ENCODE measurements at places on chromosomes 3 and 15.

DNA sequence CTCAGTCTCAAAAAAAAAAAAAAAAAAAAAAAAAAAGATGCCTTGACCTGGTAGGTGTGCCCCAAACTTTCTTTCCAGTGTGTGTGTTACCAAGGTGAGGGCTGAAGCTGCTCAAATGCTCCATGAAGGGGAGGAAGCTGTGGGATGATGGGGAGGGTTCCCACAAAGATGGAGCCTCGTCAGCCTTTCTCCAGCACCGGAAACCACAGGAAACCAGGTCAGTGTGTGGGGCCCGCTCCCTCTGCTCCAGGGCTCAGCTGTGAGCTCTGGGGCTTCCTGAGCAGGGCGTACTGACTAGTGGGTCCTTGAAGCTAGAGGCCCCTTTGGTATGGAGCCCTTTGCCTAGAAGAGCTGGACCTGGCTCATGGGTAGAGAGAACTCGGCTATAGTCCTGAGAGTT, 681 bp upstream of the IL17RE start:
- ATAC-seq, result no peak

DNA sequence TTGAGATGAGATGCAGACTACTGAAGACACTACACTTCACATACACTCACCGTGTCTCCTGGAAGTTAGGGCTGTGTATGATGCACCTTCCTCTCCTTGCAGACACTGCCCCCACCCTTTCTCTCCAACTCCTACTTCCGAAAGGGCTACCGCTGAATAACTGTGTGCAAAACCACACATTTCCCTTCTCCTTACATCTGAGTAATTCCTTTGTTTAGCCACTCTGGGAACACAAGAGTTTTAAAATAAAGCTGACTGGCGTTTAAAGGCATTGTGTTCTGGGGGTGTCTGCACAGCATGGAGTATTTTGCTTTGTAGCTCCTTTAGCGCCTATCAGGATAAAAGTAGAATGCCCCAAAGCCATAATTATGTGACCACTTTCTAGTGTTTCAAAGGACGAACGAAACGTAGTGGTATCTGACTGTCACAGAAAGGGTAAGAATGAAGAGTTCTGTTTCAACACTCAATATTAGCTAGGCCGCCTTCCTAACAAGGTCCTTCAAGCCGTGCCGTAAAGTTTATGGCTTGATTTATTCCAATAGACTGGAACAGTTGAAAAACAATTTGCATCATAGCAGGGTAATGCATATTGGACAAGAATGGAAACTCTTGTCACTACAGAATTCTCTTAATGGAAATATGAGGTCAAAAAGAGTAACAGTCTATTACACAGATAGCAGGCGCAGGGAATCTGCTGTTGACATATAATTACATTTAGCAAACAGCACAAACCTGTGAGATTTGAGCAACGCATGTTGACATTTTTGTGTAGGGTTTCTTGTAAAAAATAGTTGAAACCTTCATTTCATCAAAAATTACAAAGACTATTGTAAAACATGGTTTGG, 619.9 kb downstream of the FOXP1 start:
- no peak for ATAC-seq

- no peak for ATAC-seq
Measured at GRCh38 chr15:29569533-29570092, 252.7 kb downstream of the TJP1 start.

GRCh38 chr3:153595186-153595815, 433.3 kb downstream of the RAP2B start:
- ATAC-seq, result peak; percentile 92

GRCh38 chr3:48507256-48508061, 3.5 kb upstream of the SHISA5 start:
- peak; percentile 83 for ATAC-seq

DNA sequence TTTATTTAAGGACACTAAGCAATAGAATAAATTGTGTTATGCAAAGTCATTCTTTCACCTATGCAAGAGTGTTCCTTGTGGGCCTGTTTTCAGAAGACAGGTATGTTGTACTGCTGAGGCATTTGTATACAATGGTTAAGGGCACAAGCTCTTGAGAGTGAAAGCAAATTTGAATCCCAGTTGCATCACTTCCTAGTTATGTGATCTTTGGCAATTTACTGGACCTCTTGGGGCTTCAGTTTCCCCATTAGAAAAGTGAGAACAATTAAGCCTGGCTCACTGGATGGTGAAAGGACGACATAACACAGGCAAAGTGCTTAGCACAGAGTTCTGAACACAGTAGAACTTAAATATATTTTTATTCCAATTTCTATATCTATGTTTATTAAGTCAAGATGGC, 117.4 kb downstream of the EFHB start:
- no peak for ATAC-seq

DNA sequence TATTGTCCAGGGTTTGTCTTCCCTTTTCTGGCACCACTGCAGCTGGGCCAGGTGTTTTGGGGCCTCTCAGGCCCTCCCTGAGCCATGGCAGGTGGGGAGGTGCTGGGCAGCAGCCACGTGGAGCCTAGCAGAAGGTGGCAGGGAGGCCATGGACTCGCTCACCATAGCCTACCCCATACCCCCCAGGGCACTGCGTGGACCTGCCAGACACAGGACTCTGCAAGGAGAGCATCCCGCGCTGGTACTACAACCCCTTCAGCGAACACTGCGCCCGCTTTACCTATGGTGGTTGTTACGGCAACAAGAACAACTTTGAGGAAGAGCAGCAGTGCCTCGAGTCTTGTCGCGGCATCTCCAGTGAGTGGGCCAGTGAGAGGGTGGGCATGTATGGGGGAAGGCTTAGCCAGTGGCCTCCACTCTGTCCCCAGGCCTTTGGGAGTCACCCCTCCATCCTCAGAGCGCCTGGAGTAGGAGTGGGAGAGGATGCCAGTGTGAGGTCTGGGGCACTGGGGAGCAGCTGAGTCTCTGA, 11.9 kb downstream of the SPINT1 start:
- ATAC-seq, result no peak

- no peak for ATAC-seq
Measured at GRCh38 chr15:81284256-81285031, 39.5 kb downstream of the STARD5 start.

DNA sequence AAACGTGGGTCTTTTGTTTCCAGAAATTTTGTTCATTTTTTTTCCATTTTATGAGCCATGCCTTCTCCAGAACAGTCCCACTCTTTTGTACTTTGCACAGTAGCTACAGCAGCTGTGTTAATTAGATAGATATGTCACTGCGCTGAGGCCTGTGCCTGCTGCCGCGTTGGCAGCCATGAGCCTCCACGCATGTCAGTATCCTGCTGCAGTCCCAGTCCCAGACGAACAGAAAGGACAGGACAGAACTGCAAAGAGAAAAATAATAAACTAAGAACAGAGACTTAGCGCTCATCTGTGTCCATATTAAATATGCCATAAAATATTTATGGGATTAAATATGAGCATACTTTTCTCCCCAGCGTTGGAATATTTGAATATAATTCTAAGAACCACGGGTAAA, 442.4 kb upstream of the RARB start:
- ATAC-seq, result no peak

DNA sequence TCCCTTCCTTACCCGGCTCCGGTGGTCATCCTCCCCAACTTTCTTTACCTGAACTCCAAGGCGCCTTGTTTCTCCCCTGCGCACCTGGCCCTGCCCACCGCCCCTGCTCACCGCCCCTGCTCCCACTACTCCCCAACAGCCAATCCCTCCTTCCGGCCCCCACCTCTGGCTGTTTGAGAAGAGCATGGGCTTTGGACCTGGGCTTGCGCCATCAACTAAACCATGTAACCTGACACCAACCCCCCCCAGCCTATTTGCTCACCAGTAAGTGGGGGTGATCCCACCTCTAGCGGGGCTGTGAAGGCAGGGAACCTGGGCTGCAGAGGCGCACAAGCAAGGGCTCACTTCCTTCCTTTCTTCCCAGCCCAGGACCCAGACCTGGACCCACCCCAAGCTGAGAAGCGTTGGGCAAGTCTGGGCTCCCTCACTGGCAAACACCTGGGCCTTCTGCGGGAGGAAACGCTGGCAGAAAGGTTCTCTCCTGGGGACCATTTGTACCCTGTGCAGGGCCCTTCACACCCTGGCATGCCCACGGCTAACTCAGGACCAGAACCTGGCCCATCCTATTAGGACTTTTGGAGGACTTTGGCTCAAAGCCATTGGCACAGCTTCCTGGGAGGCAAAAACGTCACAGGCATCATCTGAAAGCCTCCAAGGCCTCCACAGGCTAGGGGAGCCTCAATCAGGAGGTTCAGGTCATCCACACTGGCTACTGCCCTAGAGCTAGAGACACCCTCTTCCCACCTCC, at the start of gene PLXNB1:
Gene PLXNB1 (minus strand): TSS at position 127 of the 748 bp plus-strand sequence. CDS start 5,475 bp downstream, outside the sequence.
- no peak for ATAC-seq

DNA sequence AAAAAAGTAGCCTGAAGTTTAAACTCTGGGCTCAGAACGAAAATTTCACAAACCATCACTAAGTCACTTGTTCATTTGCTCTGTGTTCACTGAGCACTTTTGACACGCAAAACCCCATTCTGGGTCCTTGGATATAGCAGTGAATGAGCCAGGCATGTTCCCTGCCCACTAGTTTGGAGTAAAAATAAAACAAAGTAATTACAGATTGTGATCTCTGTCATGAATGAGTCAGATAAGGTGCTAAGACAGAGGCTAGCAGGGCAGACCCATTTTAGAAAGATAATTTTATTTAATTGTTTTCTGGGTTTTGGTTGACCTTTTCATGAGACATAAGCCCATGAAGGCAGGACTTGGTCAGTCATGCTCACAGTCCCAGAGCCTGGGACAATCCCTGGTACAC, 84.1 kb upstream of the ARHGEF3 start:
- ATAC-seq, result no peak

DNA sequence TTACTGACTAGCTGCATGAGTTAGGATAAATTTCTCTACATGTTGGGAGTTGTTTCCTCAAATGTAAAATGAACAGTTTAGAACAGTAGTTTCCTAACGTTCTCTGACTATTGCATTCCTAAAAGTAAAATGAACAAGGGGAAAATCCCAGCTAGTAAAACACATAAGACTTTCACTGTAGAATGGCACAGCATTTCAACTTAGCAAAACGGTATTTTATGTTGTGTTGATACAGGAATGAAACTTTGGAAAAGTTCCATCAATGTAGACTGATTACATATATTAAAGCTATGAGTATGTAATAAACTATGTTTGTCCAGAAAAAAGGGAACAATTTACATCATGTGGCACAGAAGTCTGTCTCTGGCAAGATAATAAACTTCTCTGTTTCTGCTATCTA, 297.4 kb upstream of the EPHA3 start:
- ATAC-seq, result no peak

DNA sequence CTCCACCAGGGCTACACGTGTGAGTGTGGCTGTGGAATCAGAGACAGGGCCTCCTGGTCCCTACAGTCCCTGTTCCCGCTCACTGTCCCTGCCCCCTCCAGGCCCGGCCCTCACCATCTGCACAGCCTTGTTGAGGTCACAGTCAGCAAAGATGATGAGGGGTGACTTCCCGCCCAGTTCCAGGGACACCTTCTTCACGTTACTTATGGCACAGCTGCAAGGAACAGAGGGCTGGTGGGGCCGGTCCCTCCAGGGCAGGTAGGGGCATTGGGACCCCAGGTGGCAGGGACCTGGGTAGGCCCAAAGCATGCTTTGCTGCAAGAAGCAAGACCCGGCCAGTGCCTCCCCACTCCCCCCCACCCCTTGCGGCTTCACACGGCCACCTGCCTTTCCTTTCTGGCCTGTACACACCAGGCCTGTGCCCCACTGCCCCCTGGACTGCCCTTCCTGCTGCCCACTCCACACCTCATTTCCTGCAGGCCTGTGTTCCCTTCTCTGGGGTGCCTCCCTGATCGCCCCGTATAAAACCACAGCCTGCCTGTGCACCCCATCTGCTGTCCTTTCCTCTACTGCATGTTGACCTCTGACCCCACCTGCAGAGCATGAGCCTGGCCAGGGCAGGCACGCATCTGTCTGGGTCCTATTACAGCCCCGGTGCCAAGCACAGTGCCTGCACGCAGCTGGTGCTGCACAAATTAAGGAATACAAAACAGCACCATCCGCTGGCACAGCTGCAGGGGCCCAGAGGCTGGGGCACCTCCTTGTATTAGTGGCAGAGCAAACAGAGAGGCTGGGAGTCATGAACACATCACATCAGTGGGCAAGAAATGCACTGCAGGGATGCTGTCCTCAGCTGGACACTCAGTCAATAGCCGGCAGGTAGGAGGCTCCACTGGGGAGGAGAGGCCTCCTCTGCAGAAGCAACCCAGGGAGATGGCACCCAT, 30.8 kb upstream of the SLC41A3 start:
- ATAC-seq, result no peak

- no peak for ATAC-seq
Measured at GRCh38 chr3:127911421-127911931, 3.6 kb upstream of the KBTBD12 start.

DNA sequence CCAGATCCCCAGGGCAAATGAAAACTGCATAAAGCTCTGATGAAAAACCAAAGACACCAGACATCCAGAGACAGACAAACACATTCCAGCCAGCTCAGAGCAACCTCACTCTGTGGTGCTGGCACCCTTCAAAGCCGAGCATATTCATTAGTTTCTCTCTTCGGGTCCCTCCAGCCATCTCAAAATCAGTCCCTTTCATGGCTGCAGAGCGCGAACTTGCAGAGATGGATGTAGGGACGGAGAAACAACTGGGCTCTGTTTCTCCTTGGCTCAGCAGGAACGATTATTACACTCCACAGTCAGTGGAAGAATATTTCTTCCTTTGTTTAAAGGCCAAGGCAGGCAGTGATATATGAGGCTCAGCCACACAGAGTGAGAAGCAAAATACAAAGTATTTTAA, 50.4 kb upstream of the SYN2 start:
- ATAC-seq, result no peak

GRCh38 chr3:58792921-58793451, 126.4 kb upstream of the FAM3D start:
- peak; percentile 42 for ATAC-seq

DNA sequence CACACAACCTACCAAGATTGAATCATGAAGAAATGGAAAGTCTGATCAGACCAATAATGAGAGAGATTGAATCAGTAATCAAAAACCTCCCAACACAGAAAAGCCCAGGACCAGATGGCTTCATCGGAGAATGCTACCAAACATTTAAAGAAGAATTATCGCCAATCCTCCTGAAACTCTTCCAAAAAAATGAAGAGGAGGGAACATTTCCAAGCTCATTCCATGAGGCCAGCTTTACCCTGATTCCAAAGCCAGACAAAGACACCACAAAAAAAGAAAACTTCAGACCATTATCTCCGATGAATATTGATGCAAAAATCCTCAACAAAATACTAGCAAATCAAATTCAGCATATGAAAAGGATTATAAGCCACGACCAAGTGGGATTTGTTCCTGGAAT, 94.1 kb downstream of the SENP2 start:
- ATAC-seq, result no peak

- no peak for ATAC-seq
Measured at GRCh38 chr3:10122724-10123123, 7.2 kb downstream of the BRK1 start.

GRCh38 chr3:134655706-134656105, 4.9 kb upstream of the KY start:
- no peak for ATAC-seq

GRCh38 chr3:21013566-21013965, 737.4 kb downstream of the ZNF385D start:
- ATAC-seq, result no peak

- no peak for ATAC-seq
Measured at GRCh38 chr3:140315955-140316354, 361.9 kb upstream of the TRIM42 start.

GRCh38 chr3:42942693-42943092, 36.4 kb upstream of the GASK1A start:
- no peak for ATAC-seq

GRCh38 chr15:47674586-47675232, 42.6 kb upstream of the SEMA6D start:
- no peak for ATAC-seq

GRCh38 chr3:58332575-58333188, at the start of gene PXK:
PXK (plus strand) TSS chr3:58332892; CDS start chr3:58332989, 97 bp downstream.
- ATAC-seq, result peak; percentile 89
